ENCODE measurements at places on chromosomes 3 and 15.

DNA sequence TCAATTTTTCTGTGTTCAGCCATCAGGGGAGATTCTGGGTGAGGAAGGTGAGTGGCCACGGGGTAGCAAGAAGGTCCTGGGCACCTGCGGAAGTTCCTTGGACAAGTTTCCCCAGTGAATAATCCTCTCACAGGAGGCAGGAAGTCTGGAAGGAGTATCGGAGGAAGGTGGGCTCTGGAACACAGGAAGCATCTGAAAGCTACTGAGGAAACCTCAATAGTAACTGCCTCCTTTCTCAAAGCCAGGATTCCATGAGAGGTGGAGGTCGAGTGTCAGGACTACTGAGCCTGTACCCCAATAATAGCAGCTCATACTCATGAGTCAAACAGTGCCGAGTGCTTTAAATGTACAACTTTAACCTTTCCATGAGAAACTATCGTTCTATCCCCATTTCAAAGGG, 110.9 kb downstream of the OXNAD1 start:
- no peak for DNase-seq

- no peak for DNase-seq
Observed at GRCh38 chr3:184687363-184688015, 24.4 kb downstream of the MAGEF1 start.

GRCh38 chr3:99313485-99313884, 324.9 kb upstream of the COL8A1 start:
- no peak for DNase-seq

DNA sequence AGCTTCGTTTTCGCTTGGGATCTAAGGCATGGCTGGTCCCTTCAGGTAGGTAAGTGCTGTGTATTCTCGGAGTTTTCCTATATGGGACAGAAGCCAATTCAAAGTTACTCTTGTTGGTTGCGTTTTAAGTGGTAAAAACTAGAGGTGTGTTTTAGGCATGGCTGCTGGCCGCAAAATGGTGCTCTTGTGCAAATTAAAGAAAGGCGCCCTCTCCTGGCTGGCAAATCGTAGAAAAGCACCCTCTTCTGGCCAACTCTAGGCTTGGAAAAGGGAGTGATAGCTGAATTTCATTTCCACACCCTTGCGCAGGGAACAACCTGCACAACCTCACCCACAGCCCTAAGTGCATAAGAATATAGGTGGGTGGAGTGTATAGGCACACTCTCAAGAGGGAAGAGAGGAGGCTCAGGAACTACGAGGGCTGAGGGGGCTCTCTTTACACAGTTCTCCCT, 23.5 kb downstream of the DRD3 start:
- no peak for DNase-seq

DNA sequence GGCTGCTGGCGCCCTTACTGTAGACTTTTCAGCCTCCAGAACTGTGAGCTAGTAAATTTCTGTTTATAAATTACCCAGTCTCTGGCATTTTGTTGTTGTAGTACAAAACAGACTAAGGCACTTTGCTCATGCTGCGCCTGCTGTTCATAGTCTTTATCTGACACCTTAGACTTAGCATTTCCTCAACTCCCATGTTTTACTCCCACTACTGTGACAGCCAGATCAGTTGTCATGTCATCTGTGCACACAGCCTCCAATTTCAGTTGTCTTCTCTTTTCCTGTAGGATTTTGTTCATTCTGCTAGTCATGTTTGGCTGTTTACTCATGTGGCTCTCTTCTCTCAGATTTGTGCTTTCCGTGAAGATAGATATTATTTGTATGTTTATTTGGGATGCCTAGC, 62.0 kb downstream of the TCF12 start:
- DNase-seq = no peak

- DNase-seq = no peak
Observed at GRCh38 chr3:90025019-90025418, 917.6 kb downstream of the EPHA3 start.

DNA sequence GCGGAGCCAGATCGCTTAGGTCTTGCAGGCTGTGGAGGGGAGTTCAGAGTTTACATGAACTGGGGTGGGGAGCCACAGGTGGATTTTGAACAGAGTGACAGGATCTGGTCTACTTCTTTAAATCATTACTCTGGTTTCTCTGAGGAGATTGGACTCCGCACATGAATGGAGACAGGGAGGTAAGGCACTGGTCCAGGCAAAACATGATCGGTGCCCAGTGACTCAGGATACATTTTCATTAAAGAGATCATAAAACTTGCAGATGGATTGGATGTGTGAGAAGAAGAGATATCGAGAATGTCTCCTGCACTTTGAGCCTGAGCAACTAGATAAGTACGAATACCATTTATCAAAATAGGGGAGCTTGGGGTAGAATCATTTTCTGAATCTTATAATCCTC, 61.8 kb upstream of the CMSS1 start:
- DNase-seq = no peak

DNA sequence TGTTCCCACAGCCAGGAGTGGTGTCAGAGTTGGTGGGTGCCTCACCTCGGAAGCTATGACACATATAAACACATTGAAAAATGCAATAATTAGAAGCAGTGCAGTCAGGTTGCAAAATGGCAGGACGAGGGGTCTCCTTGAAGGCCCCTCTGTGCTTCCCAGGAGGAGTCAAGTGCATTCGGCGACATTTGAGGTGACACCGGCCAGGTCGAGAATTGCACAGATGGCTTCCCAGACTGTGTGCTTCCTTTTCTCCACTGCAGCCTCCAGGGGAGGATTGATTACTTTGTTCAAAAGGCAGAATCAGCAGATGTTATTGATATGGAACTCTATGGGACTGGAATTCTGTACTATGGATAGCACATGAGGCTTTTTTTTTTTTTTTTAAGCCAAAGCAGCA, 163.2 kb downstream of the MINAR1 start:
- no peak for DNase-seq

- no peak for DNase-seq
Observed at GRCh38 chr3:1699361-1699920, 399.2 kb upstream of the CNTN4 start.

DNA sequence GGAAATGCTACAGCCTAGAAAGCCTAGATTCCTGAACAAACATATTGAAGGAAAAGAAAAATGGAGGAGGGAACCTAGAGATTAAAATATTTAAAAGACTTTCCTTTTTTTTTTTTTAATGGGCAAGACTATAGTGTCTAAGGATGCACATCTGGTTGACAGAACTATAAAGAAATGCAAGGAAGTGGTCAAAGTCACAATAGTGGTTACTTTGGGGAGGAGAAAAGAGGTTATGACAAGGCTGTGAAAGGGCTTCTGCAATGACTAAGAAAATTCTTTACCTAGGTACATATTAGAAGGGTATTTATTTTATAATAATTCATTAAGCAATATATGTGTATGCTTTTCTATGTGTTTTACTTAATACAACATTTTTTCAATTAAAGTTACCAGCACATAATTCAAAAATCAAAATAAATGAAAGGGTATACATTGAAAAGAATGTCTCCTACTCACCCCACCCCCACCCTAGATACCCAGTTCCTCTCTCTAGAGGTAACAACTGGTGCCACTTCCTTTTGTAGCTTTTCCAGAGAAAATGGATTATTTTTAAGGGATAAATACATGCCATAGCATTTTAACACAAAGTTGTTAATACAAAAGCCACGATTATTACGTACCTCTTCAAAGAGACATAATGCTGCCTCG, 70.1 kb downstream of the HERC1 start:
- no peak for DNase-seq

GRCh38 chr3:113541519-113541918, 9.2 kb downstream of the SIDT1 start:
- DNase-seq = no peak

GRCh38 chr3:48598323-48599076, 3.4 kb upstream of the COL7A1 start:
- DNase-seq = no peak

- no peak for DNase-seq
Observed at GRCh38 chr15:31814082-31814481, 216.2 kb upstream of the CHRNA7 start.

DNA sequence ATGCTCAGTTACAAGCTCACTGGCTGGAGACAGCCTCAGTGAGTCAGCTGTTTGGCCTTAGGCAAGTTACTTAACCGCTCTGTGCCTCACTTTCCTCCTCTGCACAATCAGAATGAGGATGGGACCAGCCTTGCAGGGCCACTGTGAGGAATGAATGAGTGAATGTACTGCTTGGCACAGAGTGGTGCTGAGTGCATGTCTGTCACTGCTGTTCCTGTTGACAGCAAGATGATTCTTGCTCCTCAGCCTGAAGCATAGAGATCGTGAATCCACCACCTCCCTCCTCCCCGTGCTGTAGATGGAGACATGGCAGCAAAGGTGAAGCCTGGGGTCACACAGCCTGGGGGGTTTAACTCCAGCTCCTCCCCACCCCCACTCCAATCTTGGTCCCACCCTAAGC, 14.6 kb upstream of the GRIP2 start:
- no peak for DNase-seq

GRCh38 chr3:188432802-188433520, 279.0 kb downstream of the LPP start:
- no peak for DNase-seq

GRCh38 chr15:89999676-90000185, 1.4 kb upstream of the ZNF710 start:
- peak; percentile 14 for DNase-seq

DNA sequence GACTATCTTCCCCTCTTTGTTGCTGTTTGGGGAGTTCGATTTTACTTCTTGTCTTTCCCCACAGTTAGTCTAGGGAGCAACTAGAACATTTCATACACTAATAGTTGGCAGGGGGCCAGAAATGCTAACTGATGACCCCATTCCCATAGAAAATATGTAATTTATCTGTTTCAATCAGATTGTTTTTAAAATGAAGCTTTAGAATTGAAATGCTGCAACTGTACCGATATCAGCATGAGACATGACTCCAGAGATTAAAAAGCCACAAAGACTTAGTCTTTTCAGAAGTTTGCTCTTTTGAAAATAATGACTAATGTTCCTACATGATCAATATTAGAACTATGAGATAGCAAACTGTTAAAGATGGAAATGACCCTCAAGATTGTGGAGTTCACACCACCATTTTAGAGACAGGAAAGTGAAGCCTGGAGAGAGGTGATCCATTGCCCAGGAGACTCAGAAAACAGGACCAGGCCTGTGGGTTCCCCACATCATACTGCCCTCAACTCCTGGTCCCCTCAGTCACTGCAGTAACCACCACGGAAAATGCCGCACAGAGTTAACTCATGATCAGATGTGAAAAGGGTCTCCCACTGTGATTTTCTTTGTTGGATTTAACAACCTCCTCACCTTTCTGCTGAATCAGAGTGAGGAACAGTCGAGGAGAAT, 130.3 kb downstream of the CHDH start:
- DNase-seq = no peak

- no peak for DNase-seq
Observed at GRCh38 chr3:197335428-197336132, 37.2 kb upstream of the DLG1 start.

GRCh38 chr15:57352535-57353316, 23.6 kb upstream of the CGNL1 start:
- DNase-seq = no peak

DNA sequence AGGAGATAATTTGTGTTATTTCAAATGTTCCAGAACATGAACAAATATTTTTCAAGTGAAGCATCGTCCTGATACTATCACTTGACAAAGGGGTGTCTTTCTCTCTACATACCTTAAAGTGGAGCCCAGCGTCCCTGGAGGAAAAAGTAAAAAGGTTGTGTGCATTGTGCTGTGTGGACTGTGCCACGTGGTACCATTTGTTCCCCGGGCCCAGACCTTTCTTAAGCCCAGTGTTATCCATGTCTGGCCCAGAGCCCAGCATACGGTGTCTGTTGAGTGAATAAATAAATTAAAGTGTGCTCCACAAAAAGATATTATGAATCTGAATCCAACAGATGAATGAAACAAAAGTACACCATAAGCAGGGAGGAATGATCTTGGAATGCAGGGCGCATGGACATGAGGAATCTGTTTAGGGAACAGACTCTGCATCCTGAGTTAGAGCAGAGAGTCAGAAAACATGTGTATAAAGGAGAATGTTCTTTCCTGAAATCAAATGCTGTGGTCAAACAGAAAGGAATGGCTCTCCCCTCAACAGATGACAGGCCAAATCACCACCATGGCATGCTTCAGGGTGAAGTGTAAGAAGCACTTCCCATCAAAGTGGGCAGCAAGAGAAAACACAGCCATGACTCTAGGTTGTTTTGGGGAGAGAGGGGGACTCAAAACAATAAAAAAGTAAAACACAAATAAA, 8.1 kb upstream of the PRSS50 start:
- DNase-seq = no peak

DNA sequence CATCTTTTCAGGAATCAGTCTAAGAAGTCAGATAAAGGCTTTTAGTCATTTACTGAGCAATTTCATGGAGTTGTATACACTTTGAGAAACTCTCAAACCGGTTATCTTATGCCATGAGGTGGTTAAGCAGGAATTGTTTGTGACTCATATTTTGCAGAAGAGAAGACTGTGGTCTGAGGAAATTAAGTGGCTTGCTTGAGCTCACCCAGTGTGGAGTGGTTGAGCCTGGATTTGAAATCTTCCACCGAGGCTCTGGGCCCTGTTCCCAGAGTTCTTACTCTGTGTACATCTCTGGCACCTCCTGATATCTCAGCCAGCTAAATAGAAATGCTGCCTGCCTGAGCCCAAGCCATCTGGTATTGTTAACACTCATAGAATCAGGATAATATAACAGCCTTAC, 37.8 kb upstream of the BCL6 start:
- no peak for DNase-seq

DNA sequence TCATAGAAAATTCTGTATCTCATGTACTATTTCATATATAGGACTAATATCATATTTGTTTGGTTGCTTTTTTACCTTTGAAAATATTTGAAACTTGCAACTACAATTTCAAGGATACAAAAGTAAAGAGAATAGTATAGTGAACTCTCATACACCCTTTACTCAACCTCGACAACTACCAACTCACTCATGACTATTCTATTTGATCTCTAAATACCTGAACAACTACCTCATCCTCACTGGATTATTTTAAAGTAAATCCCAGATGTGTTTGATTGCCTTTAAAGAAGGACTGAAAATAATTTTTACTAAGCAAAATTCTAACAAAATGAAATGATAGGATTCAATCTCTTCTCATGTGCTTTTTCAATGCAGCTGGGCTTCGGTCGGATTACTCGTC, 12.1 kb downstream of the TMPRSS7 start:
- DNase-seq = no peak

DNA sequence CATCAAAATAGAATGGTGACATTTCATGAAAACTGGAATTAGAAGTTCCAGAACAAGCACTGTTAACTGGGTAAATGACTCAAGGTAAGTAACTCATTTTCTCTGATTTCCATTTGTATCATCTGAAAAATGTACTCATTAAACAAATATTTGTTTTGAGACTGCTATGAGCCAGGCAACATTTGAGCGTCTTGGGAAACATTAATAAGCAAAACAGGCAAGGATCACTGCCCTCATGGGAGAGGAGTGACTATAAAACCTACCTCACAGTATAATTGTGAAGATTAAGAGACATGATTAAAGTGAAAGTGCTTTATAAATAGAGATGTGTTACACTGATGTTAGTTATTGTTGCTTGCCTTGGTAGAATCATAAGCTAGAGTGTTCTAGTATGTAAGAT, 711.8 kb upstream of the UBE2E2 start:
- no peak for DNase-seq

- no peak for DNase-seq
Observed at GRCh38 chr3:126087552-126088175, 3.7 kb upstream of the SLC41A3 start.

Data from DMS79 (cell line).